ENCODE measurements at places on chromosomes 13 and 19.

GRCh38 chr13:94829837-94830365, 117.6 kb upstream of the SOX21 start:
- no peak for DNase-seq

- DNase-seq: no peak
Observed at GRCh38 chr19:1860821-1861598, 2.4 kb downstream of the KLF16 start.

- no peak for DNase-seq
Observed at GRCh38 chr13:98541701-98542203, 35.2 kb downstream of the STK24 start.

- no peak for DNase-seq
Observed at GRCh38 chr13:94712812-94713560, 641 bp upstream of the SOX21 start.

GRCh38 chr13:89568276-89568675, 1779.2 kb upstream of the MIR17HG start:
- no peak for DNase-seq

DNA sequence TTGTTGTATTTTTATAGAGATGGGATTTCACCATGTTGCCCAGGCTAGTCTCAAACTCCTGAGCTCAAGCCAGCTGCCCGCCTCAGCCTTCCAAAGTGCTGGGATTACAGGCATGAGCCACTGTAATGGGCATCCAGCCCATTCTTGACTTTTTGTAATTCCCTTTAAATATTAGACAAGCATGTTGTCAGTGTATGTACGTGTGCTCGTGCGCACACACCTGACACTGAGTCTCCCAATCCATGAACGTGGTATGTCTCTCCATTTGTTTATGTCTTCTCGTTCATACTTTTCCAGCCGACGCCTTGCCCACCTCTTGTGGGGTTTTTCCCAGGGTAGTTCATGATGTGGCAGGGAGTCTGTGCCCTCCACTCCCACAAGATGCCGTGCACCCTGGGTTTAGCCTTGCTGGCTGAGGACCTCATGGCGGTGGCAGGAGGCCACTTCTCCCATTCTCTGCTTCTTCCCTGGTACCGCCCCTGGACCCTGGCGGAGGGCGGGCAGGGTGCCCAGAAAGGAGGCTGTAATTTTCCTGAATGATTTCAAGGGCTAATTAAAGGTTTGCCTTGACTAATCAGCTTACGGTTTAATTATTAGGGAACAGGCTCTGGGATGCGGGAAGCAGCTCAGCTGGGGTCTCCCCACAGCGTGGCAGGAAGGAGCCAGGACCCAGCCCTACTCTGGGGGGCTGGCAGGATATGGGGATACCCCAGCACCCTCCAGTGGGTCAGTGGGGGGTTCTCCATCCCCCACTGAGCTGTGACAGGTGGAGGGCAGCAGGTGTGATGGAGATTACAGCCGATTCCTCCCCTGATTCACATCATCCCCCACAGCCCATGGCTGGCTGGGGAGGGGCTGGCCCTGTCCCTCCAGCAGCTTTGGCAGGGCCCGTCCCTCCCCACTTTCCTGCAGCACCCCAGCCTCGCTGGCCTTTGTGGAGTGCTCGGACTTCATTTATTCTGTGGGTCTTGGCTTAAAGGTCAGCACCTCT, 12.9 kb downstream of the PAK4 start:
- DNase-seq: no peak

- no peak for DNase-seq
Observed at GRCh38 chr13:93270769-93271742, 44.4 kb downstream of the GPC6 start.

GRCh38 chr19:44746946-44747738, 1.4 kb upstream of the BCL3 start:
- peak; percentile 93 for DNase-seq

GRCh38 chr19:56839652-56840450, 675 bp downstream of the PEG3 start:
- DNase-seq: no peak

- DNase-seq: no peak
Observed at GRCh38 chr19:33750587-33751435, 45.9 kb upstream of the KCTD15 start.

GRCh38 chr19:33458807-33459206, 62.8 kb downstream of the PEPD start:
- DNase-seq: no peak

- no peak for DNase-seq
Observed at GRCh38 chr19:23762548-23762883, 3.8 kb upstream of the ZNF681 start.

DNA sequence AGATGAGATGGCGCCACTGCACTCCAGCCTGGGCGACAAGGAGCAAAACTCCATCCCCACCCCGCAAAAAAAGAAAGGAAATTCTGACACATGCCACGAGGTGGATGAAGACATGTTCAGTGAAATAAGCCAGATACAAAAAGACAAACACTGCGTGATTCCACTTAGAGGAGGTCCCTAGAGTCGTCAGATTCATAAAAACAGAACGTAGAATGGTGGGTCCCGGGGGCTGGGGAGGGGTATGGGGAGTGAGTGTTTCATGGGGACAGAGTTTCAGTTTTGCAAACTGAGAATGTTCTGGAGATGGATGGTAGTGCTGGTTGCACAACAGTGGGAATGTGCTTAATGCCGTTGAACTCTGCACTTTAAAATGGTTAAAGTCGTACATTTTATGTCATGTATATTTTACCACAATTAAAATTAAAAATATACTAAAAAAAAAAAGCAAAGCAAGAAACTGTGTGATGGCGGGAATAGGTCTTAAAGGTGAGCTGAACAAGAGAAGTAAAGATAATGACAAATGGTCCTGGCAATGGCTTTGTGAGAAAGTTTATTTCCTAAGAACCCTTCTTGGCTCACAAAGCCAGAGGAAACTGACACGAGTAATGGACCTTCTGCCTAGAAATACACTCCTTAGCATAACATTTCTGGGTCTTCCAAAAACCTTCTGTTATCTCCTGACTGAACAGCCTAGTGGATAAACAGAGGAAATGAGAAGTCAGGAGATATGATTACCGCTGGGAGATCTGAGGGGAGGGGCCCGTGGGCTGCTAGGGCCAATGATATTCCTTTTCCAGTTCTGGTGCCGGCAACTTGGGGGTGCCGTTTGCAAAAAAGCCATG, 4.2 kb upstream of the SPC24 start:
- no peak for DNase-seq

DNA sequence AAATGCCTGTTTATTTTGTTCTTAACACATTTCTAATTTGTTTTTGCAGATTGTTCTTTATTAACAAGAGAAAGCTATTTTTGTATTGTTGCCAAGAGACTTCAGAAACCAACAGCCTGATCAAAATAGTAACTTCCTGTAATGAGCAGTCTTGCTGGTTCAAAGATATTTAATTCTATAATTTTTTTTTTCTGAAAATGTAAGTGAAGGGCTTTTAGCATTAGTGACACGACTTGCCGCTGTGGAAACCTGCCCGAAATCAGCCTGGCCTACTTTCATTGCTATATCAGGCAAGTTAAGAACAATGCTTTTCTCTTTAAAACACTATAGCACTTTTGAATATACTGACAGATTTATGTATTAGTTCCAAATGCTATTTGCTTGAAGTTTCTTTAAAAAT, 374.3 kb downstream of the EFNB2 start:
- no peak for DNase-seq

- no peak for DNase-seq
Observed at GRCh38 chr19:10655457-10656312, 1.5 kb downstream of the ILF3 start.

DNA sequence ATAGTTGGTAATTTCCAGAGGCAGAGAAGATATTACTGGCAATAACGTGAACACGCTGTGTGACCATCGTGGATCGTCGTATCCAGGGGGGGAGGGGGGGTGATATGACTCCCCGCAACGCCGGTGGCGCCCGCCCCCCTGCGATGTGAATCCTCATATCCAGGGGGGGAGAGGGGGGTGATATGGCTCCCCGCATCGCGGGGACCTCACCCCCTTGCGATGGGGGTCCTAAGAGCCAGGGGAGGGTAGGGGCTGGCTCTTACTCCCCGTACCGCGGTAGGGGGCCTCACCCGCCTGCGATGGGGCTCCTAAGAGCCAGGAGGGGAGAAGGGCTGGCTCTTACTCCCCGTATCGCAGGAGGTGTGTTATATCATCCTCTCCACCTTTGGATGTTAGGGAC, 31.3 kb upstream of the RGCC start:
- DNase-seq: no peak

- DNase-seq: no peak
Observed at GRCh38 chr13:33152389-33152788, 133.2 kb downstream of the STARD13 start.

GRCh38 chr13:73849292-73849691, 284.9 kb downstream of the KLF12 start:
- DNase-seq: no peak

GRCh38 chr19:35512831-35513627, 420 bp downstream of the DMKN start:
- DNase-seq: no peak

DNA sequence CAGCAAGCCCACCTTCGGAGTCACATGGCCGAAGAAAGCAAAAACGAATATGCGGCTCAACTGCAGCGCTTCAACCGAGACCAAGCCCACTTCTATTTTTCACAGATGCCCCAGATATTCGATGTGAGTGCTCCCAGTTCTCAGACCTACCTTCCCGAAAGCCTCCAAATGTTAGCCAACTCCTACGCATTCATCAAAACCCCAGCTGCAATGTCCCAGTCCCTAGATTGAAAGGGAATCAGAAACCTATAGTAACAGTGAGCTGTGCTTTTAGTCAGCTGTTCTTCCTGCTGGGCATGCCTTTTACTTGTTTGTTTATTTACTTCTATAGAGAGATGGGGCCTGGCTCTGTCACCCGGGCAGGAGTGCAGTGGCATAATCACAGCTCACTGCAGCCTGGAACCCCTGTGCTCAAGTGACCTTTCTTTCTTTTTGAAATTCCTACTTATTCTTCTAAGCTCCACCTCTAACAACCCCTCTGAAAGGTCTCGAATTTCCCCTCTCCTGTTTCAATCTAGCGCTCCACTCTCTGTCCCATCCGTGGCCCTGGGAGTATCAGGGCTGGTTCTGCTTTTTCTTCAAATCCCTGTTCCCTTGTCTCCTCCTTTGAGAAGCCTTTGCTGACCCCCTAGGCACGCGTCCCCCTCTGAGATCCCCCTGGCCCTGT, 4.4 kb downstream of the TRIP10 start:
- no peak for DNase-seq

GRCh38 chr19:9945319-9945966, 9.1 kb upstream of the OLFM2 start:
- no peak for DNase-seq

DNA sequence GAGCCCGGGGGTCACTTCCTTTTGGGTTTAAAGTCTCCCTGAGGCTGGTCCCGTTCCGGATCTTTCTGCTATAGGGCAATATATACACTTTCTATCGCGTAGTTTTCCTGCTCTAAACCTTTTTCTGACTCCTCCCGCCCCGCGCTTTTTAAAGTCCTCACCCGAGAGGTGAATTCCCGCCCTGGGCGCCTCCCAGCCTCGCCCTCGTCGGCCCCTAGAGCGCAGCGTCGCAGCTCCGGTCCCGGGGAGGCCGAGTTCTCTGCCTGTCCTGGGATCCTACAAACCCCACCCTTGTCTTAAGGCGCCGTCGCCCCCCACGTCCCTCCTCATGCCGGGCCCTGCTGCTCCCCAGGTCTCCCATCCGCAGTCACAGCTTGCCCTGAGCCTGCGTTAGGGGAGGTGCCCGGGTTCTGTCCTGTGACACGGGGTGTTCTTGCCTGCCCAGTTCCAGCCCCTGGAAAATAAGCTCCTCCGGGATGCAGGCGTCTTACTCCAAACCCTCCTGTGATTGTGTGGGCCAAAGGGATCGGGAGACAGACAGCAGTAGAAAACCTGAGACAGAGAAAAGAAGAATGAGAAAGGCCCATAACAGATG, 491 bp downstream of the ZNF525 start:
- no peak for DNase-seq

- DNase-seq: no peak
Observed at GRCh38 chr19:8484331-8484894, 18.0 kb downstream of the PRAM1 start.

- DNase-seq: no peak
Observed at GRCh38 chr19:18227781-18228271, 1.6 kb upstream of the PDE4C start.

Data from stimulated activated CD4-positive, alpha-beta T cell treated with anti-CD3 and anti-CD28 coated beads, Interleukin-15, amount 100 ng/mL, for 1 hour (primary cell).